ENCODE measurements at places on chromosomes 12 and 14.

GRCh38 chr12:28497889-28498411 is 307.7 kb downstream of the CCDC91 start:
- no peak for DNase-seq

- DNase-seq: no peak
These were observed 5.9 kb downstream of the PSMB5 start for GRCh38 chr14:23028799-23029198.

DNA sequence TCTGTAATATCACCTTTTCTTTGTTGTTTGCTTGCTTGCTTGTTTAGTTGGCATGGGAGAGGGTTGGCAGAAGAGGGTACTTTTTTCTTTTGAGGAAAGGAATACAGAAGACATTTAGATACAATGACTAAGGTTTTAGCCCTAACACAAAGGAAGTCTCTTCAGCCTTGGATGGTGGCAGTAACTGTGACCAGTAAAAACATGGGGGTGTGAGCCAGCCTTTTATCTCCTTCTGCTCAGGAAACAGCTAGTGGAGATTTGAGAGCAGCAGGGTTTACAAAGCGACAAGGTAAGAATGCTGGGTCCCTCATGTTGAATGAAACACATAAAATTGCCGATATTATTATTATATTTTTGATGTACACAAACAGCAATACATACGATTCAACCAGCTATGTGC is 40.4 kb downstream of the SLC8A3 start:
- DNase-seq: no peak

DNA sequence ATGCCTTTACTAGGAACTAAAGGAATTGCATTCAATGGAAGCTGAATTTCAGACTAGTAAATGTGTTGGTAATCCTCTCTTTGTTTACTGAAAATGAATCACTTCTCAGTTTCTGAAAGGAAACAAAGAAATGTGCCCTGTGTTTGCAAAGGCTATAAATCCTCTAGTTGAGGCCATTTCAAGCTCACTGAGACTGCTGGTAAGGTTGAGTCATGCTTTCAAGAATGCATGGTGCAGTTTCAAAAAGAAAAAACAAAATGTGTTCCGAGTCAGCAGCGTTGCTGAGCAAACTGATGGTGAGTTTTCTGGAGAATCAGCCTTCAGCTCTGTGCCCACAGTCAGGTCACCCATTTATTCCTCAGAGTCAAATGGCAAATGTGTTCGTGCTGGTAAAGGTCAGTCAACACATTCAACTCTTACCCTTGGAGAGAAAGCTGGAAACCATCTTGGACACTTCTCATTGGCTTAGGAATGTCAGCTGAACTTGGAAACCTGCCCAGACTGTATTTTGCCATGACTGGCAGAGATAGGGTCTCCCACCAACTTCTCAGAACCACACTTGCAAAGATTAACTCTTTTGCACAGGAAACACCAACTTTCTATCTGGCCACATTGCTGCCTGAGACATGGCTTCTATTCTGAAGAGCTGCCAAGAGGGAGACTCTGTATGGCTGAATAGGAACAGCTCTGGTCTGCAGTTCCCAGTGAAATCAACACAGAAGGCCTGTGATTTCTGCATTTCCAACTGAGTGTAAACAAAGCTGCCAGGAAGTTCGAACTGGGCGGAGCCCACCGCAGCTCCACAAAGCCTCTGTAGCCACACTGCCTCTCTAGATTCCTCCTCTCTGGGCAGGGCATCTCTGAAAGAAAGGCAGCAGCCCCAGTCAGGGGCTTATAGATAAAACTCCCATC is 484.4 kb downstream of the ATP23 start:
- no peak for DNase-seq

DNA sequence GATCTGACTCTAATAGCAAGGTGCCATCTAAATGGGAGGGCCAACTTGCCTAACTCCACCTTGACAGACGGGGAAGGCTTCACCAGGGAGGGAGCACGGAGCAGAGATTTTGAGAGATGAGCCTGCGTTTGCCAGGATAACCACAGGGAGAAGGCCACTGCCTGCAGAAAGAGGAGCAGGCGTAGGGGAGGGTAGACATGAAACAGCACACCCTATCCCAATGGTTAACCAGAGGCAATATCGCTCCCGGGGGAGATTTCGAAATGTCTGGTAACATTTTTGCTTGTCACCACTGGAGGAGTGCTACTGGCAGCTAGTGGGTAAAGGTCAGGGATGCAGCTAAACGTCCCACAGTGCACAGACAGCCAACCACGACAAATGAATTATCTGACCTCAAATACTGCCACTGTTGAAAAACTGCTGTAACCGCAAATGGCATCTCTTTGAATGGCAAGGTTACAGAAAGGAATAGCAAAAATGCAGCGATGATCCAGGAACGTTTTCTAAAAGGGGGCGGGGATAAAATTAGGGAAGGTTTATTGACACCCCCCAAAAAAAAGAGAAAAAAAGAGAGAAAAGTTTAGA is 126.0 kb upstream of the ATF7IP start:
- DNase-seq: no peak

Measured in activated T-helper 1 cell treated with anti-CD3 and anti-CD28 coated beads, Interleukin-2, amount 50 U/mL, for 16 hours (primary cell).